A673 (cell line): ENCODE measurements at places on chromosomes 2 and 18. TPM values are rescaled to one million over a fixed set of nuclear protein-coding genes. Genes with fewer than 3 reads are reported as not detected.

GRCh38 chr2:52934920-52935640, 832.5 kb upstream of the CHAC2 start:
- no peak overlapping the region for H3K4me3 ChIP-seq
- H3K36me3 ChIP-seq: no peaks in the 10 kb centered on the region
- H3K27ac ChIP-seq: no peak overlapping the region
- no peaks in the 10 kb centered on the region for H3K4me1 ChIP-seq
- DNase-seq: no peak

DNA sequence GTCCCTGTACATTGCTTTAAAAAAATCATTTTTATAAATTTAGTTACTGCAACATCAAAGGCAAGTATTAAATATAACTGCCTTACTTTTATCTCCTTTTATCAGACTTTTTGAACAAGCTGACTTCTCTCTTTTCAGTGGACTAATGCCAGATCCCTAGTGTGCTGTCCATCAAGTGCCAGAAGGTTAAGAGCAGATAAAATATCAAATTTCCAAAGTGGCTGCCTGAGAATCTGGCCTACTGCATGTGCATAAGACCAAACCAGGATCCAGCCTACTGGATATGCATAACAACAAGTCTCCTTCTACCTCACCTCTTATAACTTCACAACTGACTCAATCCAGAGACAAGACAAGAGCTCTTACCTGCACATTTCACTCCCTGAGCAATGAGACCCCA, 59.8 kb upstream of the CHRNA1 start:
- no peaks in the 10 kb centered on the region for H3K27me3 ChIP-seq
- no peak overlapping the region for H3K4me3 ChIP-seq
- no peak overlapping the region for H3K27ac ChIP-seq
- no peak for DNase-seq
- no peaks in the 10 kb centered on the region for H3K4me1 ChIP-seq
- H3K36me3 ChIP-seq: no peaks in the 10 kb centered on the region

DNA sequence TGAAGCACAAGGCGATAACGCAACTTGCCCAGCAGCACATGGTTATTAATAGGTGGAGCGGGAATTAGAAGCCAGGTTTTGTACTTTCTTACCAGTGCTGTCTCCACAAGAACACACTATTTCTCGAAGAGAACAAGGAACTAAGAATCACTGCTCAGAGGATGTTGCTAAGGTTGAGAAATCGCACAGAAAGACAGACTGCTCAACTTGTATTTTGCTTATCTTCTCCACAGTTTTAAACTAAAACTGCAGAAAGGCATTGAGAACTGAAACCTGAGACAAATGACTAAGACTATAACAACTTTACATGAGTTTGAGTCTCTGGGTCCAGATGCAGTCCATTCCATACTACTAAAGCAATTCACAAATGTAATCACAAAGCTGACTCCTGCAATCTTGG, 6.2 kb downstream of the PRKD3 start:
- H3K27me3 ChIP-seq: no peaks in the 10 kb centered on the region
- peaks cover 39% of the 10 kb centered on the region for H3K4me1 ChIP-seq
- peaks cover 8% of the 10 kb centered on the region for H3K36me3 ChIP-seq
- no peak overlapping the region for H3K4me3 ChIP-seq
- DNase-seq: no peak

DNA sequence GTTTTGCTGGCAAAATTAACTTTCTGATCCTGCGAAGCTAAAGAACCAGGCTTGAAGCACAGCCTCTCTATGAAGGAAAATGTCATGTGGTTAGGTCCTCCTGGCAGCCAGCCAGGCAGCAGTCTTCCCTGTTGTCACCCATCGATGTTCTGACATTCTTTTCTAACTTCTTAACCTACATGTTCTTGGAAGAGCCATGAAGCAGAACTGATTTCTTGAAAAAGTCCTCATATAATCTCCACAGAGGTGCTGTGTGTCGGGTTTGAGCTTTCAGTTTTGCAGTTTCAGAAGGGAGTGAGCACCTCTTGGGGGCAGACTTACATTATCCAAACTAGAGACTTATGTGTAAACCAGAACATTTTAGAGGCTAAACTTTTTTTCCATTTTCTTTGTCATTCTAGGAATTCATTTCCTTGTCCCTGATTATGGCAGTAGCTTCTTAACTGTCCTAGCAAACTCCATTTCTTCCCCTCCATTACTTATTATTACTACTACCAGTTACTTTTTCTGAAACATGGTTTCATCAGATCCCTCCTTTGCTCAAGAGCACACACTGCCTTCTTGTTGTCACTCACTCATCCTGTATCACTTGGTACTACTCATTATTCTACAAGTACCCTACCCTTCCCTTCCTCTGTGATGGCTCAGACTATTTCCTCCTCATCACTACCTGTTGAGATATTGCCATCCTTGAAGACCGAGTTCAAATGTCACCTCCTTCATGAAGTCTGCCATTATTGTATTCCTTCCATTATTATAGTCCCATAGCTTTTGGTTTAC, 31.1 kb downstream of the DOK1 start:
- peaks cover 14% of the 10 kb centered on the region for H3K4me1 ChIP-seq
- no peak overlapping the region for H3K27ac ChIP-seq
- H3K27me3 ChIP-seq: no peaks in the 10 kb centered on the region

GRCh38 chr2:33168922-33169321, 222.2 kb downstream of the LTBP1 start:
- no peaks in the 10 kb centered on the region for H3K27me3 ChIP-seq
- H3K4me1 ChIP-seq: no peaks in the 10 kb centered on the region
- H3K4me3 ChIP-seq: no peak overlapping the region

DNA sequence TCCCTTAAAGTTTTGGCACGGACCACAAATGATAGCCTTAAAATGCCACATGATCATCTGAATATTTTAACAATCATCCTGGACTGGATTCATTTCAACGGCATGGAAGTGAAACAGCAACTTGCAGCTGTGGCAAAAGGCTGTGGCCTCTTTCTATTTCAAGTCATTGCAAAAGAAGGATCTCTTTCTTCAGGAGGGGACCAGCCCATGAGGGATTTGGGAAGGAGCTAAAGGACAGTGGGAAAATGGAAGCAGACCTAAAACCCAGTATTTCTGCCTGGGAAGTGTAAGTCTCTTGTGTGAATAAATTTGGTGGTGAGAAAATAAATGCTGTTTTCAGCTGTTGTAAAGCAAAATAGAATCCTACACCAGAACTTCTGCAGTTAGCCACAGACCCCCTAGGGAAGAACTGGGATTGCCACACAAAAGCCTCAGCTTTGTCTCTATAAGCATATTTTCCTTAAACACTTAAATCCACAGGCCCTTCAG, 107.3 kb upstream of the ZFP36L2 start:
- no peaks in the 10 kb centered on the region for H3K27me3 ChIP-seq
- no peaks in the 10 kb centered on the region for H3K36me3 ChIP-seq
- H3K4me3 ChIP-seq: no peak overlapping the region
- peaks cover 14% of the 10 kb centered on the region for H3K4me1 ChIP-seq
- DNase-seq: no peak

GRCh38 chr18:53375621-53376020, 848.8 kb downstream of the MBD2 start:
- H3K4me1 ChIP-seq: peaks cover 7% of the 10 kb centered on the region
- H3K36me3 ChIP-seq: no peaks in the 10 kb centered on the region
- H3K27ac ChIP-seq: no peak overlapping the region
- no peak for DNase-seq
- no peak overlapping the region for H3K4me3 ChIP-seq

- DNase-seq: no peak
- H3K27ac ChIP-seq: no peak overlapping the region
- no peak overlapping the region for H3K4me3 ChIP-seq
- H3K27me3 ChIP-seq: no peaks in the 10 kb centered on the region
- no peaks in the 10 kb centered on the region for H3K36me3 ChIP-seq
- H3K4me1 ChIP-seq: no peaks in the 10 kb centered on the region
Observed at GRCh38 chr2:47299555-47299954, 103.4 kb upstream of the MSH2 start.

DNA sequence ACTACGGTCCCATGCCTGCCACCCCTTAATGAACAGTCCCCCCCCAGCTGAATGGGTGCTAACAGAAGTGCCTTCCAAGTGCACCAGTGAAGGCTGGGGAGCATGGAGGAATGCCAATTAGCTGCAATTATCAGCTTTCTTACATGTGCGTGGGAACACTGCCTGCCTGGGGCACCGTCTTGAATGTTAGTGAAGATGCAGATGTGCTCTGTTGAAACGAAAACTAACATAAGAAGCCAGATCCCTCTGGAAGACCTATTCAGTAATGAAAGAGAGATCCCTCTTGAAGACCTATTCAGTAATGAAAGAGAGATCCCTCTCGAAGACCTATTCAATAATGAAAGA, 154.5 kb downstream of the CLIP4 start:
- H3K27me3 ChIP-seq: no peaks in the 10 kb centered on the region
- peaks cover 44% of the 10 kb centered on the region for H3K4me1 ChIP-seq
- H3K27ac ChIP-seq: peak overlapping the region; percentile 89
- DNase-seq: peak; percentile 93
- H3K36me3 ChIP-seq: no peaks in the 10 kb centered on the region

GRCh38 chr2:189791338-189792042, 7.2 kb downstream of the PMS1 start:
- H3K4me1 ChIP-seq: no peaks in the 10 kb centered on the region
- H3K27me3 ChIP-seq: no peaks in the 10 kb centered on the region
- H3K4me3 ChIP-seq: no peak overlapping the region
- no peak overlapping the region for H3K27ac ChIP-seq

- DNase-seq: peak; percentile 91
- H3K27me3 ChIP-seq: no peaks in the 10 kb centered on the region
- H3K4me1 ChIP-seq: peaks cover 47% of the 10 kb centered on the region
- peak overlapping the region; percentile 59 for H3K27ac ChIP-seq
- H3K36me3 ChIP-seq: peaks cover under 1% of the 10 kb centered on the region
- peak overlapping the region; percentile 3 for H3K4me3 ChIP-seq
Observed at GRCh38 chr2:65349863-65350262, 82.5 kb downstream of the SPRED2 start.

DNA sequence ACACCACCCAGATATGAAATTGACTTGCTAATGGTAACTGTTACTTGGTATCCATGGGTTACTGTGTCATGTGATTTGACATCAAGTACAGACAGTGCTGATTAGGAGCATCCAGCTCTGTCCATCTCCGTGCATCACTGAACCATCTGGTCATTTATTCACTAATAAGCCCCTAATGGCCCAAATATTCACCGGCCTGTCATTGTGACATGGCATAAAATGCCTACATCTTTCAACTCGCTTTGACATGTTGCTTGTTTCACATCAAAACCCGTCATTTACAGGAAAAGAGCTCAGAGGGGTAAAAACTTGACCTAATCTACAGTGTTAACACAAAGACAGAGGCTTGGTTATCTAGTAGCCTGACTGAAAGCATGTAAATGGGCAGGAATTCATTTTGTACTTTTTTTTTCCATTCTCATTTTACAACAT, 308.9 kb upstream of the ATP5MC3 start:
- H3K4me3 ChIP-seq: no peak overlapping the region
- no peaks in the 10 kb centered on the region for H3K27me3 ChIP-seq
- DNase-seq: no peak
- H3K27ac ChIP-seq: no peak overlapping the region
- H3K4me1 ChIP-seq: no peaks in the 10 kb centered on the region

- H3K27ac ChIP-seq: no peak overlapping the region
- peaks cover 12% of the 10 kb centered on the region for H3K4me1 ChIP-seq
- no peak for DNase-seq
- peaks cover 46% of the 10 kb centered on the region for H3K27me3 ChIP-seq
- no peaks in the 10 kb centered on the region for H3K36me3 ChIP-seq
Observed at GRCh38 chr2:151878204-151878603, 50.0 kb upstream of the ARL5A start.

TRABD2A gene
- total RNA-seq: 0.46 and 0.67 TPM in 2 replicates

FAM124B gene
- total RNA-seq: not detected in 2 replicates

SPR gene
- total RNA-seq: 22.6 and 25.6 TPM in 2 replicates

SLC9A4 gene
- 0.11 and 0.17 TPM in 2 replicates for total RNA-seq
